ENCODE measurements at places on chromosomes 6 and 20.

DNA sequence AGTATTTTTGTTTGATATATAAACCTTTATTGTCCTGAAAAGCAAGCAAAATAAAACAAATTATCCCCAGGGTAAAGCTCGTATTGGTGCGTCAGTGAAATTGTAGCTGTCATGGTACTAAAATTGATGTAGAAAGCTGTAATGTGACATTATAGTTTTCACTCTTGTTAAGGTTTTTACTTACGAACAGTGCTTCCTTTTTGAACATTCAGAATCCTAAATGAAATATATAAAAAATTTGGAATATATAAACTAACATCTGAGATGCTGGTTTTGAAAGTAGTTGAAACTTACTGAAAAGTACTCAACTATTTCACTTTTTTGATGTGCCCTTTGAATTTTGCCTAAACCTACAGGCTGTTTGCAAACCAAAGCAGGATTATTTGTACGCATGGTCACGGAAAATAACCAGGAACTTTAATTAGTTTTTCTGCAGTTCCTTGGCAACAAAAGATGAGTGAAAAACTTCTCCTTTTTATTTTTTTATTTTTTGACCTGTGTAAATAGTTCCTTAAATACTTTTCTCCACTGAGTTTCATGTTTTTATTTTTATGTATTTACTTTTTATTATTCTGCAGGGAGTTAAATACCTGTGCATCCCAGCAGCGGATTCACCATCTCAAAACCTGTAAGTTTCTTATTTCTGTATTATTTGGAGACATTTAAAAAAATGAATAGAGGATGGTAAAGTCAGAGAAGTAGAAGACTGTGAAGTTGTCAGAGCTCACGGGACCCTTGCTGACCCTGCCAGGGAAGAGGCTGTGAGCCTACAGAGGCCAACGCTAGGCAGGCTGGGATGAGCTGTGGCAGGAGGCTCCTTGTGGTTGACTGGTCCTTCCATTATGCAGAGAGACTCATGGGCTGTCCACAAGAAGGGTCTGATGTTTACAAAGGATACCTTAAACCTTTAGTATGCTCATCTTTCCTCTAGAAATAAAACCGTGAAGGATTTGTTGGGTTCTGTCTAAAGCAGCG lies 42.5 kb downstream of the DUSP22 start:
- DNase-seq = no peak

DNA sequence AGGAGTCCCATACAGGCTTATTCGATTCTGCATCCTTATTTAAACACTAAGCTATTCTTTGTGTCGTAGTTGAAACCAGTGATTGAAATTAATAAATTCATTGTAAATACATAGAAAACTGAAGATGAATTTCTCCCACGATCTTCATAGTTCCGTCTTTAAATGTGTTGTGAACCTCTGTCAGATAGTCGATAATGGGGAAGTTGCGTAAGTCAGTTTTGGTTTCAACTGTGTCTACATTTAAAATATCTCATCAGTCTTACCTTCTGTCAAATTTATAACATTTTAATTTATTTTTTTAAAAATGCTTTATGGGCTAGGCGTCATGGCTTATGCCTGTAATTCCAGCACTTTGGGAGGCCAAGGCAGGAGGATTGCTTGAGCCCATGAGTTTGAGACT lies 12.7 kb downstream of the STX11 start:
- DNase-seq = no peak

- no peak for DNase-seq
These were observed 349.0 kb downstream of the CBLN4 start for GRCh38 chr20:55656231-55656775.

GRCh38 chr6:31547727-31548543 lies 527 bp downstream of the NFKBIL1 start:
- DNase-seq = no peak

DNA sequence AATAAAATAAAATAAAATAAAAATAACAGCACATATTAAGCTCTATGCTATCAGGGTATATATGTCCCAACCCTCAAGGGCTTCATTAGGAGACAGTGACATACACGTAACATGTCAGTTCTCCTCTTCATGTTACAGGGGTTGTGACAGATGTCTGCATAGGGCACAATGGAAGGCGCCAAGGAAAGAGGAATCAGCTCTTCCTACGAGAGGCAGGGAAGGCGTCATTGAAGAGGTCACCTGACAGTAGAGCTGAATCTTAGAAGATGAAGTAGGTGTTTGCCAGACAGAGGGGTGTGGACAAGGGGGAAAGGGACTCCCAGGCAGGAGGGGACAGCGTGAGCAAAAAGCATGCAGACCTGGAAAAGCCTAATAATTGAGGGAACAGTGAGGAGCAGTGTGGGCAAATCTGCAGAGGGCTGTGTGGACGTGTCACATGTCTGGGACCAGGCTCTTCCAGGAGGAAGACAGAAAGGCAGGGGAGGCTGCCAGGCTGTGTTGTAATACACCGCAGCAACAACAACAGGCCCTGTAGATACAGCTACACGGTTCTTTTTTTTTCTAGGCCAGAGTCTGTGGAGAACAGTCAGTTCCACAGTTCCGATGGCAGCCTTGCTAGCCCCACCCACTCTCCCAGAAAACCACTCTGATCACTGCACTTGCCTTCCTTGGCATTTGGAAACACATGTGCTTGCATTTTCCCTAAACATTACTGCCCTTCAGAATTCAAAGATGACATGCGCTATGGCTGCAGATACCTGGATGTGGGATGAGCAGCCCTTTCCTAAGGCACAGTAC lies 2.5 kb upstream of the FKBP5 start:
- DNase-seq = no peak
